Tibial nerve (tissue), 4 donors: ENCODE measurements at places on chromosomes 7 and 10.

GRCh38 chr10:28878236-28878970 is 201.1 kb downstream of the BAMBI start:
- H3K27ac ChIP-seq, result no peak overlapping the region
- H3K36me3 ChIP-seq, result no peaks in the 10 kb centered on the region
- H3K4me3 ChIP-seq, result no peak overlapping the region
- H3K4me1 ChIP-seq, result no peaks in the 10 kb centered on the region

DNA sequence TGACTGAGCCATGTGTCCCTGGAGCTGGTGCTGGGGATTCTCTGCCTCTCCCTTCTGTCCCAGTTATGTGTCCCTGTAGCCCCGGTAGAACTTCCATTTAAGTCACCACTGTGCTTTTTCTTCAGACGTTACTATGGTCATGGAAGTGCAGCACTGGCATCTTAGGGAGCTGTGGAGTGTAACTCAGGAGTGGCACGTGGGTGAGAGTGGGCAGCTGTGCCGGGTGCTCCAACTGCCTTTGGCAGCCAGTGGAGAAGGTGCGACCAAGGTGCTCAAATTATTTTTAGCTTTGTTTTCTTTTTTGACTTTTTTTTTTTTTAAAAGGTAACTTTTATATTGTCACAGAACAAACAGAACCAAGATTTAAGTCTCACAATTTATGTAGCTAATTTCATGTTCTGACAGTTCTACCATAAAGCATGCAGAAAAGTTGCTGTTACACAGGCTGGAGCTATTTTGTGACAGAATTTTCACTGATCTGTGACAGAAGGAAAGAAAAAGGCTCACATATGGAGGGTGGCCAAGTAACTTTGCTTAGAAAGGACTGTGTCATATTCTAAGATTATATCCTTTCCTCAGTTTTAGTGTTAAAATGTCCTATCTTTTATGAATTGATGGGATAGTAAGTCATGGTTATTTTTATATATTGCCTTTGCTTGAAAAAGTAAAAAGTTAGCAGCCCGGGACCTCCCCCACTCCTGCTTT is 73.9 kb downstream of the SH2D4B start:
- no peaks in the 10 kb centered on the region for H3K27me3 ChIP-seq
- H3K4me3 ChIP-seq, result no peak overlapping the region
- H3K27ac ChIP-seq, result no peak overlapping the region
- H3K36me3 ChIP-seq, result no peaks in the 10 kb centered on the region
- no peaks in the 10 kb centered on the region for H3K4me1 ChIP-seq
- no peak for DNase-seq

DNA sequence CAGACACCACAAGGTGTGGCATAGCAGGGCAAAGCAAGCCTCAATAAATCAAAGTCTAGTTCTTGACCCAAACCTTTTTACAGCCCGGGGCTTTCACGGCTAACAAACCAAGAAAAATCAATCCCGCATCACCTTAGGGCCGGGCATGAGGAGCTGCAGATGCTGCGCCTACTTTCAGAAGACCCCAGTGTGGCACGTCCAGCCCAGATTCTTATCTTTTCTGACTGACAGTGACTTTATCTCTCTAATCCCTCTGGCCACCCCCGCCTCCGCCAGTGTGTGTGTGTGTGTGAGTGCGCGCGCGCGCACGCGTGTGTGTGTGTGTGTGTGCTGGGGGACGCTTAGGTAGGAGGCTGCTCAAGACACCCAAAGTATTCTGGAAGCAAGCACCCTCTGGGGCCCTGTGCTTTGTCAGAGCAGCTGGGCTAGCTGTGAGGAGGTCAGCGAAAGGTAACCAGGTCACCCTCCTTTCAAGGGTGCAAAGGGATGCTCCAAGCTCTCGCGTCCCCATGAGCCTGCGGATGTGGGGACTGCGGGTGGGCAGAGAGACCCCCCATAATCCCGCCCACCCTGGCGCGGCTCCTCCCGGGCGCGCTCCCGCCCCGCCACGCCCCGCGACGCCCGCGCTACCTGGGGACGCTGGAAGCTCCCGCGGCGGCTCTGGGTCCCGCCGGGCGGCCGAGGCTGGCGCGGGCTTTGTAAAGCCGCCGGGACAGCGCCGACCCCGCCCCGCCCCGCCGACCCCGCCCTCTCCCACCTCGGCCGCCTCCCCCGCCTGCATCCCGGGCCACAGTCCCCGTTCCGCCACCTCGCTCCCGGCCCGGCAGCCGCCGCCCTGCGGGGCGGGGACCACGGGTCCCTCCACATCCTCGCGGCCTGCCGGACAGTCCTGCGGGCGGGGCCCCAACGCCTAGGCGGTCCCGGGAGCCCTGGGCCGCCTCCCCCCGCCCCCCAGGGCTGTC is 57.1 kb upstream of the RHOBTB1 start:
- no peaks in the 10 kb centered on the region for H3K36me3 ChIP-seq
- H3K27ac ChIP-seq, result no peak overlapping the region
- peaks cover 13% of the 10 kb centered on the region for H3K27me3 ChIP-seq
- H3K4me1 ChIP-seq, result no peaks in the 10 kb centered on the region

GRCh38 chr10:124127965-124128810 is 34.8 kb upstream of the CHST15 start:
- no peak overlapping the region for H3K27ac ChIP-seq
- H3K27me3 ChIP-seq, result no peaks in the 10 kb centered on the region
- no peak overlapping the region for H3K4me3 ChIP-seq

DNA sequence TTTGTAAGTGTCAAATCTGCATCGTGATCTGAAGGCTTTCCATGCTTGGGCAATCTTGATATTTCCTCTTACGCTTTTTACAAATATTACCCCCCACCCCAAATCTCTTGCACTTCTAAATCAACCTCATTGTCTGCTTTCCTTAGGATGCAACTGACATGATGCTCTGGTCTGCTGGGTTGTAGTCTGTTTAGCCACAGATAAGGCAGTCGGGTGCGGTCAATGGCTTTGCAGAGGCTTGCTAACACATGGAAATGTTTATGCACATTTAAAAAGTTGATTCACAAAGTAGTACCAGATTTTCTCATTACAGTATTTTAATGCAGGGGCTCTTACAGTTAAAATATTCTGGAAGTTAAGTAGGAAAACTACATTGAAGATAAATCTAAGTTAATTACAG is 172.5 kb downstream of the BAMBI start:
- no peak overlapping the region for H3K27ac ChIP-seq
- no peak for DNase-seq
- H3K27me3 ChIP-seq, result no peaks in the 10 kb centered on the region
- peaks cover 8% of the 10 kb centered on the region for H3K4me1 ChIP-seq
- no peaks in the 10 kb centered on the region for H3K36me3 ChIP-seq

DNA sequence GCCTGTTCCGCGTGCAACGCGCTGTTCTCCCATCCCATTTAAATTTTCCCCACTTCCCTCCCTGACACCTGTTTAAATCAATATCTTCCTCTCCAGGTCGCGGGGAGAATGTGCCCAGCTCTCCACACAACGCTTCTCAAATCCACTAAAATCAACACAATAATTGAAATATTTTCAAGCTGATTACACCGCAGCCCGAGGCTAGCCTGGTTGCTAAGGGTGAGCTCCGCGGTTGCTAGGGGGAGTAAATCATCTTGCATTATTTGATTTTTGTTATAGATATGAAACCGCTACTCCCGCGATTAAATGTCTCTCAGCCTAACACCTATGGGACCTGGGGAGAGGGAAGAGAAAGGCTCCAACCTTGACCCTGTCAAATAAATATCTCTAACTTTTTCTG is 36.2 kb downstream of the UNCX start:
- H3K27ac ChIP-seq, result no peak overlapping the region
- H3K4me1 ChIP-seq, result no peaks in the 10 kb centered on the region
- peaks cover 71% of the 10 kb centered on the region for H3K27me3 ChIP-seq

- H3K27ac ChIP-seq, result no peak overlapping the region
- H3K4me1 ChIP-seq, result no peaks in the 10 kb centered on the region
- H3K27me3 ChIP-seq, result no peaks in the 10 kb centered on the region
- no peak overlapping the region for H3K4me3 ChIP-seq
- DNase-seq, result no peak
These were observed 12.5 kb upstream of the CALML5 start for GRCh38 chr10:5511885-5512280.

DNA sequence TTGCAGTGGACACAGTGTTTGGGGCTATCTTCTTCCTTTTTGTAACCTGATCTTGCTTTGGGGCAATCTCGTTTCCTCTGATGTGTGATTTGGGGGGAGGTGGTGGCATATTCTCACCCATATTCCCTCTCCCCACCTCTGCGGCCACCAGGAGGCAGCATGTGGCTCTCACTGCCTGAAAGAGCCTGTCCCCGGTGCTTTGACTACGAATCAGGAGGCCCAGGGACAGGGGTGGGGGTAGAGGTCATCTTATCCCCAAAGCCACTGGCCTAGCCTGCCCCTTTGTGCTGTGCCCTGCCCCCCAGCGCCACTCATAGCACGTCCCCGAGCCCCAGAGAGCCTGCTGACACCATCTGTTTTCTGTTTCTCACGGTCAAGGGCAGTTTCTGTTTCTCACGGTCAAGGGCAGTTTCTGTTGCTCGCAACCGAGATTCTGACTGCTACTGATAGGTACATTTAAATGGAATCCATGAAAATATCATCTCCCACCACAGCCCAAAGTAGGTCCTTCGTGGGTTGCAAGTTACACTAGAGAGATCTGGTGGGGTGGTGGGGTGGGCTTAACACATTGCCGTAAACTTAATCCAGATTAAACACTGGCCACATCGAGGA is 28.2 kb downstream of the PHYH start:
- peak overlapping the region; percentile 63 for H3K27ac ChIP-seq
- H3K4me1 ChIP-seq, result peaks cover 9% of the 10 kb centered on the region
- H3K27me3 ChIP-seq, result no peaks in the 10 kb centered on the region
- no peak overlapping the region for H3K4me3 ChIP-seq
- DNase-seq, result peak; percentile 29
- H3K36me3 ChIP-seq, result no peaks in the 10 kb centered on the region

DNA sequence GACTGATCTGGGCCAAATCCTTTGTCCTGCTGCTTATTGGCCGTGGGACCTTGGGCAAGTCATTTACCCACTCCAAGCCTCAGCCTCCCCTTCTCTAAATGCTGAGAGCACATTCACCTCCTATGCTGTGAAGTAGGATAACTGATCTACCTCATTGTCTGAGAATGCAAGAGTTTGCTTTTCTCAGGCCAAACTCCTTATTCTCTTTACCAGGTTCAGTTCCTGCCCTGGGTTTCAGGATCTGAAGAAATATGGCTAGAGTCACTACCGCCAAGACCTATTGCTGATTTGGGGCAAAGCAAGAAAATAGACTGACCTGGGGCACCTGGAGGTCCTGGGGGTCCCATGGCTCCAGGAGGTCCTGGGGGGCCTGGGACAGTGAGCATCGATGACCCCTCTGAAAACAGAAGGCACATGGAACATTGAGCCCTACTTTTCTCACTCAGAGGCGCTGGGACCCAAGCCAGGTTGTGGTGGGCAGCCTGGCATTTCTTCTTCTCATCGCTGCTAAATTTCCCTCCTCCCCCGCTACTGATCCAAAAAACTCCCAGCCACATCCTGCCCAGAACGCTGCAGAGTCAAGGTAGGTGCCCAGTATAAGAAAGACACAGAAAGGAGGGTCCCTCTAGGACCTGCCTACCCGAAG is 42.4 kb downstream of the COL17A1 start:
- no peaks in the 10 kb centered on the region for H3K36me3 ChIP-seq
- no peak overlapping the region for H3K4me3 ChIP-seq
- H3K27me3 ChIP-seq, result no peaks in the 10 kb centered on the region
- H3K4me1 ChIP-seq, result no peaks in the 10 kb centered on the region
- DNase-seq, result no peak

GRCh38 chr10:110323503-110323902 is 18.8 kb upstream of the SMNDC1 start:
- no peak for DNase-seq
- H3K36me3 ChIP-seq, result no peaks in the 10 kb centered on the region
- H3K4me3 ChIP-seq, result no peak overlapping the region
- H3K27ac ChIP-seq, result no peak overlapping the region
- H3K4me1 ChIP-seq, result no peaks in the 10 kb centered on the region

GRCh38 chr7:6306471-6306870 is 34.0 kb upstream of the CYTH3 start:
- no peaks in the 10 kb centered on the region for H3K4me1 ChIP-seq
- H3K36me3 ChIP-seq, result no peaks in the 10 kb centered on the region
- no peak for DNase-seq
- no peak overlapping the region for H3K27ac ChIP-seq

GRCh38 chr10:93865794-93866425 is 27.9 kb upstream of the SLC35G1 start:
- H3K27ac ChIP-seq, result no peak overlapping the region
- H3K4me3 ChIP-seq, result no peak overlapping the region
- H3K4me1 ChIP-seq, result no peaks in the 10 kb centered on the region
- H3K36me3 ChIP-seq, result no peaks in the 10 kb centered on the region

DNA sequence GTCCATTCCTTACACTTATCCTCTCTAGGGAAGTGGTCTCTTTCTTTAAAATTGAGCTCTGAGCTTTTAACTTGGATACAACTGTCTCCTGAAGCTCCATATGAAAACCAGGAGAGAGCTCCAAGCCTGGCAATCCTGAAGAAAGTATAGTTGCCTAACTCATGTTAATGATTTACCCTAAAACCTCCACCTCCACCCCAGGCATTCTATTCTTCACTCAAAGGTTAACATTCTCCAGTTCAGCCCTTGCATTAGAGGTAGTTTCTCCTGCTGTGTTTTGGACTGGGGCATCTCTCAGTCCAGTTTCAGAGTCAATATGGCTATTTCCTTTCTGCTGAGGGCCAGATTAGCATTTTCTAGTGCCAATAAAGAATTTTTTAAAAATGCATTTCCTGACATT is 195.5 kb downstream of the SLC25A13 start:
- H3K36me3 ChIP-seq, result peaks cover 11% of the 10 kb centered on the region
- H3K27me3 ChIP-seq, result no peaks in the 10 kb centered on the region
- no peak for DNase-seq
- no peak overlapping the region for H3K27ac ChIP-seq
- H3K4me1 ChIP-seq, result no peaks in the 10 kb centered on the region

DNA sequence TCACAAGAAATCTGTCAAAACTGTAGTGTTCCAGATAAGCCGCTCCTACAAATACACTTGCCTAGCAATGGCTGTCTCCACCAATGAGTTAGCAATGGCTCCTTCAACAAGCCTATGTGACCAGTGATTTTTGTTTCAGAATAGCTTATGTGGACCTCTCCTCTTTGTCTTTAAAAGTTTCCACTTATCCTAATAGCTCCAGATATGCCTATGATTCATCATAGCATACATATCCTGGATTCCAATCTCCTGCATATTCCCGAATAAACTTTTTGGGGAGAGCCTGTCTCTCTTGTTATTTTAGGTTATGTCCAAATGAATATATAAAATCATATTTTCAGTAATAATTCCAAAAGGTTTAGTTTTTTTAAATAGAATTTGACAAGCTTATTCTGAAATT is 510.6 kb downstream of the ARL4A start:
- H3K27me3 ChIP-seq, result no peaks in the 10 kb centered on the region
- H3K4me1 ChIP-seq, result no peaks in the 10 kb centered on the region
- H3K36me3 ChIP-seq, result no peaks in the 10 kb centered on the region
- H3K4me3 ChIP-seq, result no peak overlapping the region

GRCh38 chr7:55086413-55087201 is 67.8 kb downstream of the EGFR start:
- no peak for DNase-seq
- H3K27ac ChIP-seq, result peak overlapping the region; percentile 56
- H3K36me3 ChIP-seq, result no peaks in the 10 kb centered on the region
- no peaks in the 10 kb centered on the region for H3K27me3 ChIP-seq
- H3K4me3 ChIP-seq, result peak overlapping the region; percentile 20

- no peaks in the 10 kb centered on the region for H3K27me3 ChIP-seq
- H3K27ac ChIP-seq, result peak overlapping the region; percentile 99
- H3K4me1 ChIP-seq, result no peaks in the 10 kb centered on the region
- peak overlapping the region; percentile 96 for H3K4me3 ChIP-seq
- no peaks in the 10 kb centered on the region for H3K36me3 ChIP-seq
These were observed 666 bp upstream of the MAP3K8 start for GRCh38 chr10:30433306-30433729.

- H3K36me3 ChIP-seq, result no peaks in the 10 kb centered on the region
- peaks cover 3% of the 10 kb centered on the region for H3K4me1 ChIP-seq
- H3K4me3 ChIP-seq, result no peak overlapping the region
- DNase-seq, result no peak
These were observed 51.7 kb downstream of the ADRA2A start for GRCh38 chr10:111128331-111129180.
